ENCODE measurements at places on chromosomes 2 and 18.

DNA sequence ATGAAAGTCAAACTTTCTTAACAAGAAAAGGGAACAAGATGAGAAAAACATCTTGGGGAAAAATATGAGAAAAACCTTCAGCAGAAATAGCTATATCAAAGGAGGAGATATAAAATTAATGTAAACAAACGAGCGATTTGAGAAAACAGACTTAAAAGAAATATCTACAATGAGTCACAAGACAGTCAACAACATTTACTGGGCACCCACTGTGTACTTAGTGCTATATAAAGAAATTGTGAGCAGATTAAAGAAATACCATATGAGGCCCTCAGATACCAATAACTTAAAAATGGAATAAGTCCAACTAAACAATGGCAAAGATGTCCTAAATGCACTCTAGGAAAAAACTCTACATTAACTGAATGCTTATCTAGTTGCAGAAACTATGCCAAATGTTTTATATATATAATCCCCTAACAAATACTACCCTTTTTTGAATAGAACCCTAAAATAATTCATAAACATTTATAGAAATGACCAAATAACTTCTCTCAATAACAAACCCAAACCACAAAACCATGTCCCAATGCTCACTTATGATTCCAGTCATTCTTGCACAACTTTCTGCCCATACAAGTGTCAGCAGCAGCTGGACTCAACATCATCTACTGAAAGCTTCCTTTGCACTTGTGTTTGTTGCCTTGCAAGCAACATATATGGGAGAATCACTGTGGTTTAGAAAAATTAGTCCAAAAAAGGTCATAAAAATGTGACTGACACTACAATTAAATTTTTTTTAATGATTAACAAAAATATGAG lies 83.5 kb downstream of the COBLL1 start:
- DNase-seq: no peak

DNA sequence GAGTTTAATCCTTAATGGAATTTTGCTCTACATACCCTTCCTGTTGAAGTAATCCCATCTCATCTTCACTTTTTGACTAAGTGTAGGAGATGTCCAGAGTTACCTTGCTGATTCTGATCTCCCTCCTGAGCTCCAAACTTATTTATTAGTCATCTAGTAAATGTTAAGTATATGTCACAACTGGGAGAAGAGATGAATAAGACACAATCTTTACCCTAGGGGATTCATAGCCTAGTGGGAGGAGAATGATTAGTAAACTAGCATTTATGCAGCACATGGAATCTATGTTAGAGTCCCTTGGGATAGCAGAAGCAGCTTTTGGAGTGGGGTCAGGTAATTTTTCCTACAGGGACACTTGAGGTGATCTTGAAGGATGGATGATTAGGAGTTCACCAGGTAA lies 20.7 kb downstream of the ACVR2A start:
- no peak for DNase-seq

DNA sequence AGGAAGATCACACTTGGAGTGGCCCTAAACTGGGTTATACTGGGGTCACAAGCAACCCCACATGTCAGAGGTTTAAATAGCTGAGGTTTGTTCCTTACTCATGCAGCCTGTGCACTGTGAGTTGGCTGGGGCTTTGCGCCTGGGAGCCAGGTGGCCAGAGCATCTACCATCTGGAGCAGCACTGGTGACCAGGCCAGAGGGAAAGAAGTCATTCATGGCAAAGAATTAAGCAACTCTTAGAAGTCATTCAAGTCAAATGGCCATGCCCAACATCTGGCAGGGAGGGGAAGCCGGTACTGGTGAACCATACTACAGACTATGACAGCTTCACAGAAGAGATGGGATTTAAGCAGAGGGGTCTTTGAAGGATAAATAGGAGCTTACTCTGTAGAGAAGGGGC lies 90.7 kb downstream of the POLR1A start:
- DNase-seq: no peak

GRCh38 chr18:40464032-40464431 lies 1491.0 kb upstream of the PIK3C3 start:
- DNase-seq: no peak

GRCh38 chr18:58884680-58885079 lies 20.0 kb downstream of the ZNF532 start:
- no peak for DNase-seq

GRCh38 chr2:173171321-173171720 lies 95.7 kb downstream of the MAP3K20 start:
- DNase-seq: no peak

GRCh38 chr2:208037564-208038487 lies 12.5 kb upstream of the PLEKHM3 start:
- DNase-seq: no peak

GRCh38 chr2:12071318-12071717 lies 324.9 kb downstream of the LPIN1 start:
- DNase-seq: no peak

GRCh38 chr18:9961041-9961440 lies 47.2 kb downstream of the VAPA start:
- no peak for DNase-seq

DNA sequence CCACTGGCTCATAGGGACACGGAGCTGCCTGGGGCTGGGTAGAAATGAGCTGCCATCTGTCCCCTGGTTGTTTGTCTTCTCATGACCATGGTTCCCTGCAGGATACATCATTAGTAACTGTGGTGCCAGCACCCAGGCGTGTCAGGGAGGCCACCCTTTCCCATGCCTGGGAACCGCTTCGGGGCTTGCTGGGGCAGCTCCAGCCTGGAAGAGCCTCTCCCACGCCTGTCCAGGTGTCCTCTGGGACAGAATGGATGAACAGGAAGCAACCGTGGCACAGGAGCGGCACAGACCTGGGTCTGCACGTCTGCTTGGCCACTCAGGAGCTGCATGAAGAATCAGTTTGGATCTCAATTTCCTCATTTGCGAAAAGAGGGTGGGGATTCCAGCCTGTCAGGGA lies 34.8 kb downstream of the SDC1 start:
- no peak for DNase-seq

GRCh38 chr2:207869784-207870778 lies 100.4 kb upstream of the FZD5 start:
- no peak for DNase-seq

DNA sequence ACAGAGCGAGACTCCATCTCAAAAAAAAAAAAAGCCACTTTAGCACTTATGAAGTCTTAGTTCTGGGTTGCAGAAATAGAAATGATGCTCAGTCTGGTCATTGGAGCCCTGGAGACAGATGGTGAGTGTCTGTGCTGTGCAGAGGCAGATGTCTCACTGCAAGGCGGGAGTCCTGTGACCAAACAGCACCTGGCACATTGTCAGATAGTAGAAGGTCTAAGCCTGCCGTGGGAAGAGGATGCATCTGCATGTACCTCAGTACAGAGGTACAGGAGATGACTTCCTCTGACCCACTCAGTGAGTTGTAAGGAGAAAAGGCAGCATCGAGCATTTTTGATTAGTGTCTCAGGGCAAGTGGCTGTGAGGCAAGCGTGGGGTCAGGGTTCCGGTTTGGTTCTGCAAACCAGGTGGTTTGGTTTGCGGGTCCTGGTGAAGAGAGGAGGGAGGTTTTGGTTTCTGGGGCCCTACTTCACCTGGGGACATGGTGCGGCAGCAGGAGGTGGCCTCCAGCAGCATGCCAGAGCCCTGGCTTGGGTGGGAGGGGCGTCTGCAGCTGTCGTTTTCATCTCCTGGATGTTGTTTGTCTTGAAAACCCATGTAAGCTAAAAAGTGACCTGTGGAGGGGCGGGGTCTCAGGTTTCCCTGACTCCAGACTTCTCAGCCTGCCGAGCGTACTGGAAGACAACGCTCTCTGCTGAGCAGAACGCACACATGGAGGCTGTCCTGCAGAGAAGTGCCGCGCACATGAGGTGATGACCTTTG lies 3.8 kb downstream of the RBFA start:
- no peak for DNase-seq

DNA sequence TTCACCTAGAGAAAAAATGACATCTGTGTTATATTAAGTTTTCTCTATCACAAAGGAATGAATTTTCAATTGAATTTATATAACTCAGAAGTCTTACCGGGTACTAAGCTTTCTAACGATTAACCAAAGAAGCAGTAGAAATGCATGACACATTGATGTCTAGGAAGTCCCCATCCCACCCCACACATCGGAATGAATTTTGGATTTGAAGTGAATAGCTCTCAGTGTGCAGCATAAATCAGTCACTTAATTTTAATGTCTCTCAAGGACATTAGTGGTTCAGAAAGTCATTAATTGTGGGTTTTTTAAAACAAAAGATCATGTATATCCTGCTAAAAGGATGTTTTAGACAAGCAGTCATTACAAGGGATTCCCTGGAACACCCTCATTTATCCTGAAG lies 141.4 kb upstream of the PIEZO2 start:
- DNase-seq: no peak

GRCh38 chr2:239386001-239386670 lies 14.7 kb downstream of the HDAC4 start:
- no peak for DNase-seq

GRCh38 chr2:205759257-205759656 lies 77.0 kb downstream of the NRP2 start:
- DNase-seq: no peak

Measured in amygdala (tissue), 56 donors.